ENCODE measurements at places on chromosomes 5 and 9. TPM values are rescaled to one million over a fixed set of nuclear protein-coding genes. Genes with fewer than 3 reads are reported as not detected.
A peak's percentile ranks its signal among the peaks of the same experiment; 100 is the strongest.

DNA sequence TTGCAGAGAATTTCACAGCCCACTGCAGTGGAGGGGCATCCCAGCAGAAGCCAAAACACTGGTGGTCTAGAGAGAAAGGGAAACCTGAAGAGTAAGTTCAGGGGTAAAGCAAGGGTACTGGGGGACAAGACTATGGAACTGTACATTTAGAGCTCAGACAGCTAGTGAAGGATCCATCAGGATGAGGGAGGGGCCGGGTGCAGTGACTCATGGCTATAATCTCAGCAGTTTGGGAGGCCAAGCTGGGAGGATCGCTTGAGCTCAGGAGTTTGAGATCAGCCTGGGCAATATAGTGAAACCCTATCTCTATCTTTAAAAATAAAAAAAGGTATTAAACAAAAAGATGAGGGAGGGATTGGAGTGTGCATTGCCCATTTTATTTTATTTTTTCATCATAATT lies 7.8 kb upstream of the ANKH start:
- DNase-seq, result no peak

GRCh38 chr9:123005964-123006363 lies 27.5 kb upstream of the GPR21 start:
- no peak for DNase-seq

DNA sequence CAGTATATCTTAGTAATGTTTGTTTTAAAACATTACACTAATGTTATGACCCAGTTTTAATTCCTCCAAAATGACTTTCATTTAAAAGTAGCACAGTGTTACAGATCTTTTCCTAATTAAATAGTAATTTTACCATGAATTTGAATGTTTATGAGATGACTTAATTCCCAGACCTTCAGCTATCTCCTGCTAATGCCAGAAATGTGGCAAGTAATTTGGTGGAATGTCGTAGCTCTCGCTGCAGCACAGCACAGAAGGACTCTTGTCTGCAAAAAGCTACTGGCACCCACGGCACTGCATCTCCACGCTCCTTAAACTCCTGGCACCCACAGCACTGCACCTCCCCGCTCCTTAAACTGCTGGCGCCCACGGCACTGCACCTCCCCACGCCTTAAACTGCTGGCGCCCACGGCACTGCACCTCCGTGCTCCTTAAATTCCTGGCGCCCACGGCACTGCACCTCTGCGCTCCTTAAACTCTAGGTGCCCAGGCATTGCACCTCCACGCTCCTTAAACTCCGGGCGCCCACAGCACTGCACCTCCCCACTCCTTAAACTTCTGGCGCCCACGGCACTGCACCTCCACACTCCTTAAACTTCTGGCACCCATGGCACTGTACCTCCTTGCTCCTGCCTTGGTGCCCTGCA lies 163.1 kb downstream of the CDK5RAP2 start:
- no peak for DNase-seq

DNA sequence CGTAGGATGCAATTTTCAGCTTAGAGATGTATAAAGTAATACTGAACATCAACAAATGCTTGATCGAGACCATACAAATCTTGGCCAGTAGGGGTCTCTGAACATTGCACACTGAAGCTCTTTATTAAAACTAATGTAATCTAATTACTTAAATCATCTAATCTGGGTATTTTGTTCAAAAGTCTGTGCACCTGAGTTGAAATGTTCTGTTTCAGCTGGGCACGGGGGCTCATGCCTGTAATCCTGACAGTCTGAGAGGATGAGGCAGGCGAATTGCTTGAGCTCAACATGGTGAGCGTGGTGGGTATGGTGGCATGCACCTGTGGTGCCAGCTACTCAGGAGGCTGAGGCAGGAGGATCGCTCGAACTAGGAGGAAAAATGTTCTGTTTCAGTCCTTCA lies 41.0 kb downstream of the ESM1 start:
- no peak for DNase-seq

- DNase-seq, result no peak
Observed at GRCh38 chr9:118414676-118415075, 710.5 kb downstream of the TLR4 start.

DNA sequence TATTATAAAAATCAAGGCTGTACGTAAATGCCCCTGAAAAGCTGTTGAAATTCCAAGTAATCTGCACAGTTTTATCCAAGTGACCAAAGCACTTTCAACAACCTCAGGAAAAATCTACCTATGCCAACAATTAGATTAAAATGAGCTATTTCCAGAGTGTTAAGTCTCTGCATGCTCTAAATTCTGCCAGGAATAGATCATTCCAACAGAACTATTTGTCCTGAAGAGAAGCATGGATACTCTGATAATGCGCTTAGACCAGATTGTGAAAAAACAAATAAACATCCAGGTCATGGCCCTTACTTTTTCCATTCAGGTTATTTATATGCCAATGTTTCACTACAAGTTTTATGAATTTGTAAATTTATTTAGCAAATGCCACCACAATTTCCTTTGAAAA lies 59.1 kb downstream of the PLK2 start:
- no peak for DNase-seq

DNA sequence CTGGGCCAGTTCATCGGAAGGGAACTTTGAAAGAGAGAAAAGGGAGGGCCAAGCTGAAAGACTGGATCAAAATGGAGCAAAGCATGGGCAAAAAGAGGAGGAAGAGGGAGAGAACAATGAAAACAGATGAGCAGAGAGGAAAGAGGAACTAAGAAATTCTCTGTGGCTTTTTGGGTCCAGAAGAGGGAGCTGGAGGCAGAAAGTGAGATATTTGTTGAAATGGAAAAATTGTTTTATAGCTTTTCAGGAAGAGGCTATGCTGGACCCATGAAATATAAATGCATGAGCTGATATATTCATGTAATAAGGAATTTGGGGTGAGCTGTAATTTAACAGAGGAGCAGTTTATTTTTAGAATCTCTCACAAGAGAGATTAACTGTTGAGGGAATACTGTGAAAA lies 457.3 kb downstream of the DMAC1 start:
- no peak for DNase-seq

DNA sequence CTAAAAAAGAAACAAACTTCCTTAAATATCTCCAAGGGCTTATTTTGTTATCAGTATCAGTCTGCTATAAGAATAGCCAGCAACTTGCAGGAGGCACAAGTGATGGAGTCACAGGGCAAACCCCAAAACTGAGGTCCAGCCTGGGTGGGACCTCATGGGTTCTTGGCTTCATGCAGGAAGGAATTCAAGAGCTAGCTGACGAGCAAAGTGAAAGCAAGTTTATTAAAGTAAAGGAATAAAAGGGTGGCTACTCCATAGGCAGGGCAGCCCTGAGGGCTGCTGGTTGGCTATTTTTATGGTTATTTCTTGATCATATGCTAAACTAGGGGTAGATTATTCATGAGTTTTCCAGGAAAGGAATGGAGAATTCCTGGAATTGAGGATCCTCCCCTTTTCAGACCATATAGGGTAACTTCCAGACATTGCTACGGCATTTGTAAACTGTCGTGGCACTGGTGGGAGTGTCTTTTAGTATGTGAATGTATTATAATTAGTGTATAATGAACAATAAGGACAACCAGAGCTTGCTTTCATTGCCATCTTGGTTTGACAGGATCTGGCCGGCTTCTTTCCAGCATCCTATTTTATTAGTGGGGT lies 231.9 kb downstream of the ADAMTSL1 start:
- DNase-seq, result no peak

GRCh38 chr9:108142504-108143201 lies 653.1 kb upstream of the KLF4 start:
- DNase-seq, result peak; percentile 82

GRCh38 chr5:132419502-132420468 lies 50.3 kb downstream of the SLC22A5 start:
- peak; percentile 82 for DNase-seq

RNF183 gene
- 0.35 TPM for total RNA-seq

PPP2R2B gene
- total RNA-seq, result 5.9 TPM

SLC2A6 gene
- total RNA-seq, result 2.8 TPM

PRSS3 gene
- total RNA-seq, result 174 TPM

OR1J2 gene
- total RNA-seq, result not detected

QSOX2 gene
- total RNA-seq, result 7.1 TPM
